ENCODE measurements at places on chromosomes 5 and 9. TPM values are rescaled to one million over a fixed set of nuclear protein-coding genes. Genes with fewer than 3 reads are reported as not detected.

- DNase-seq: no peak
Observed at GRCh38 chr5:1793301-1793740, 6.3 kb downstream of the MRPL36 start.

GRCh38 chr9:8632493-8632892 lies 832.9 kb upstream of the DMAC1 start:
- no peak for DNase-seq

GRCh38 chr5:98769959-98770208 lies 3.6 kb upstream of the RGMB start:
- DNase-seq: no peak

DNA sequence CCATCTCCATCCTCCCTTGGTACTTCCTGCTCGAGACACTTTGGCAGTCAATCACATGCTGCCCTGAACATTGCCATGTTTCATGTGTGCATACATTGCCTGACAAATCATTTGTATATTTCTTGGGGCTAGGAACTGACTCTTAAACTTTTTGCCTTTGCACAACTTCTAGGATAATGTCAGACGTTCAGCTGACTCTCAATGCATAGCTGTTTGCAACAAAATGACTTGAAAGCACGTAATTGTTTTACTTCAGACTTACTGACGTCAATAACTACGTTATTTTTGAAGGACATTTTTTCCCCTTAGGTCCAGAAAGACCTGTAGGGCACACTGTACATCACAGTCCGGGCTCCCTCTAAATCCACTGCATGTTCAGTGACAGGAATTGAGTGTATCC lies 37.4 kb upstream of the DAB2 start:
- no peak for DNase-seq

DNA sequence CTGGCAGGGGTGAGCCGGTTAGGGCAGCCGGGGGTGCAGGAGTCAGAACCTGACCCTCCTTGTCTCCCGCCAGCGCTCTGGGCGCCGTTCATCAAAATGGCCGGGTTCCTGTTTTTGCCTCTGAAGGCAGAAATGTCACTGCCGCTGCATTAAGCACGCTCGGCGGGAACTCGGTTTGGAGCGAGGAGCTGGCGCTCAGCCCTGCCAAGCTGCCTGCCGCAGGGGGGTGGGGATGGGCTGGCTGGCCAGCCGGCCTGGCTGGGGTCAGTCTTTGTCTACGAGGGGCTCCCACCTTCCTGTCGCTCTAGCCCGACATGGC lies 63.7 kb downstream of the CXXC5 start:
- DNase-seq: no peak

DNA sequence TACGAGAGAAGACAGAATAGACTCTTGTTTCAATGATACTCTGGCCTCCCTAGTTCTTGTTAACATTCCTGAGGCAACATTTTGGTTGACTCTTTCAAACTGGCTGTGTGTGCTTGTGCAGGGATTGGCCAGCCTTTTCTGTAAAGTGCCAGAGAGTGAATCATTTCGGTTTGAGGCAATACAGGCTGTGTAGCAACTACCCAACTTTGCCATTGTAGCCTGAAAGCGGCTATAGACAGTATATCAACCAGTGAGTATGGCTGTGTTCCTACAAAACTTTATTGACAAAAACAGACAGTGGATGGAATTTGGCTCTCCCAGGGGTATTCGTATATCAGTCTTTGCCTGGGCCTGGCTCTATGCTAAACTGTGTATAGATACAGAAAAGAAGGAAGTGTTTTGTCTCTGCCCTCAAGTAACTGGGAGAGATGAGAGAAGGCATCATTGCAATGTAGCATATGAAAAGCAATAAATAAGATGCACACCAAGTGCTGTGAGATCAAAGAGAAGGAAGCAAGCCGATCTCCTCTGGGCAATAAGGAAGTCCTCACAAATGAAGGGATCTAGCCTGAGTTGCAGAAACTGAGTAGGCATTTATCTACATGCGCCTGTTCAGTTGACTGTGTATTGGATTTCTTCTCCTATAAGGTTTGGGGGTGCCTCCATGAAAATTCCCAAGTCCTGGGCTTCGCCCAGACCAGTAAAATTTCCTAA lies 568.0 kb upstream of the KLF4 start:
- DNase-seq: no peak

Gene SPATA31E1
- not detected for total RNA-seq

Gene ADAMTS2
- total RNA-seq: 0.68 TPM

Gene RELL2
- total RNA-seq: 8.5 TPM

Gene OR4F3
- total RNA-seq: not detected

All from glomerular endothelial cell (primary cell).